ENCODE measurements at places on chromosomes 6 and 20.

- no peak for DNase-seq
Measured at GRCh38 chr6:24439858-24440539, 37.3 kb downstream of the MRS2 start.

- no peak for DNase-seq
Measured at GRCh38 chr6:97732045-97732444, 449.0 kb upstream of the MMS22L start.

- no peak for DNase-seq
Measured at GRCh38 chr6:142356884-142357225, 55.0 kb downstream of the ADGRG6 start.

GRCh38 chr6:18347866-18348265 lies 39.3 kb upstream of the RNF144B start:
- DNase-seq = no peak

- no peak for DNase-seq
Measured at GRCh38 chr6:775863-776262, 82.9 kb upstream of the EXOC2 start.

GRCh38 chr6:124254941-124255685 lies 451.4 kb downstream of the NKAIN2 start:
- peak; percentile 92 for DNase-seq

GRCh38 chr20:18225632-18226031 lies 62.7 kb upstream of the ZNF133 start:
- DNase-seq = no peak

DNA sequence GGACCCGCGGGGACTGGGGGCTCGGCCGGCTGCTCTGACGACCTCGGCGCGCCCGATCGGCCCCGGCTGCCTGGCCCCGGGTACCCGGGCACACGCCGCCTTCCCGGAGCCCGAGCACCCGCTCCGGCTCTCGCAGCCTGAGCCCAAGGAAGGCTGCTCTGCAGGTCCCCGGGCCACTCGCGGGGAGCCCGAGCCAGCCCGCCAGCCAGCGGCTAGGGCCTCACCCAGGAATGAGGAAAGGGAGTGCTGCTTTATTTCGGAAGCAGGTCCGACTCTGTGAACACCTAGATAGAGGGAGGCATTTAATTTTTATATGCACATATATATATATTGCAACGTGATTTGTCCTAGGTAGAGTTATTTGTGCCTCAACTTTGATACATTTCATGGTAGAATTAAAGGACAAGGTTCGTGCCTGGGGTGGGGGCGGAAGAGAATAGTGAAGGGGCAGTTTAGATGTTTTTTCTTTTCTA lies 15.5 kb downstream of the FOXA2 start:
- no peak for DNase-seq

GRCh38 chr20:17624551-17625245 lies 54.8 kb downstream of the DSTN start:
- DNase-seq = no peak

DNA sequence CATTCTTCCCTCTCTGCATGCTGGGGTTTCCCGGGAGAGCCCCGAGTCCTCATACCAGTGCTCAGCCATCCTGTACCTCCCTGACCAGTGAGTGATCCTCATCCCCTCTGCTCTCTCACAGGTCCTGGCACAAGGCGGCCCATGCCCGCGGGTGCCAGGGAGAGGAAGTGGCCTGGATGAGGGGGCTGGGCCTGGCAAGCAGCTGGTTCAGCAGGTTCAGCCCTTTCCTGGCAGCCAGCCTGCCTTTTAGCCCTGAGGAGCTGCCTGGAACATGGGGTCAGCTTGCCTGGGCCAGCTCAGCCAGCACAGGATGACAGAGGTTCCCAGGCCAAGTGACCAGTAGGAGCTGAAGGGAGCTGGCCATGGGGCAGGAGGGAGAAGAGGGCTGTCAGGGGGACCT lies 10.9 kb downstream of the MOCS1 start:
- no peak for DNase-seq

DNA sequence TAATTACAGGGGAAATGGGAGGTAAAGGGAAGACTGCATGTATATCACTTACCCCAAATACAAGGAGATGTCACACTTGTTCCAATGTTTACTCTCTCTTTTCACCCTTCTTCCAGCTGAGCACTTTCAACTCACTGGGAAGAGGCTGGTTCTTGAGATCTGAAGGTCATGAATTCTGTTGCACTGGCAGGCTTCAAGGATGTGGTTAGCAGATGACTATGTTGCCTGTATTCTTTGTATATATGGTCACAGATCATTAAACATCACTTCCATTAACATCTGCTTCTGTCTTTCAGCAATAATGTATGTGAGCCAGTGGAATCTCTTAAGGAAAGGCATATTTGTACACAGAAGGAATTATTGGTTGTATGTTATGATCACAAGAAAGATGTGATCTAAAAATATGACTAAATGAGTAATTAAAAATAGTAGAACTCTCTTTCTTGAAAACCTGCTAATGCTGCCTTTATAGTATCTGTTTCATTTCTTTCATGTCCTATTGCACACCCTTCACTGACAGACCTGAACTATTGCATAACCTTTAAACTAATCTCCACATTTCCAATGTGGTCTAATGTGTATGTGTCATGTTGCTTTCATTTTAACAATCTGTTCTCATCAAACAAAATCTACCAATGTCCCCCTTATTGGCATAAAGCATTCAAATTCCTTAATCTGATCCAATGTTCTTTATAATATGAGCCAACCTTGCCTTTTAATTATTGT lies 131.4 kb upstream of the EPHA7 start:
- DNase-seq = peak; percentile 41

DNA sequence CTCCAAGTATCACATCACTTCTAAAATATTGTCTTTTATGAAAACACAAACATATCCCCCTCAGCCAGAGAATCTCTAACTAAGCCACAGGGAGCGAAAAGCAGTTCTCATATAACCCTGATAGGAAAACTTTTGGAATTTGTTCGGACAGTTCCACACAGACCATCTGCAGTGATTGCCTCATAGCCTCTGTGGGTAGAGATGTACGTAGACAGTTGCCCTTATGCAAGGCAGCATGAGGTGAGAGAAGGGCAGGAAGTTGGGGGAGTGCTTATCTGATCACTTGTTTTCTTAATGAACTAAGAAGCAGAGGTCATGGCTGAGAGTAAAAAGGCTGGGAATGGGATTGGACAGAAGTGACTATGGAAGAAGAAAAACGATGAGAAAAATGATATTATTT lies 39.6 kb downstream of the SLC23A2 start:
- DNase-seq = no peak

DNA sequence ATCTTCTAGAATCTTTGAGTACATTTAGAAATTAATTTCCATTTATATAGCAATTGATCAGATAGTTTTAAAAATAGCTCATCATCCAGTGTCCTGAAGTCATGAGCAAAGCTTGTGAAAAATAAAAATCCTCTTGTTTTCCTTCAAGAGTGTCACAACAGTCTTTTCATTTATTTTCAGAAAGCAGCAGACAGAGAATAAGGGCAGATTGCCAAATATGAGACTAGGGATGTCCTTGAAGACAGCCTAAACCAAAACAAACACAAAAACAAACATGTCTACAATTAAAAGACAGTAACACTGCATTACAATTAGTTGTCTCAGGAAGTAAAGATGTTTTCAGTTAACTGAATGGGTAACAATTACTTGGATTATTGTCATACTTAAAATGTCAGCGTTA lies 682.8 kb downstream of the TFAP2A start:
- peak; percentile 25 for DNase-seq

- no peak for DNase-seq
Measured at GRCh38 chr6:119166024-119166784, 87.7 kb upstream of the FAM184A start.

GRCh38 chr6:149963212-149963461 lies 606 bp upstream of the ULBP1 start:
- DNase-seq = peak; percentile 67

- DNase-seq = no peak
Measured at GRCh38 chr6:36039112-36039511, 11.5 kb downstream of the MAPK14 start.
